ENCODE measurements at places on chromosomes 2 and 18.

DNA sequence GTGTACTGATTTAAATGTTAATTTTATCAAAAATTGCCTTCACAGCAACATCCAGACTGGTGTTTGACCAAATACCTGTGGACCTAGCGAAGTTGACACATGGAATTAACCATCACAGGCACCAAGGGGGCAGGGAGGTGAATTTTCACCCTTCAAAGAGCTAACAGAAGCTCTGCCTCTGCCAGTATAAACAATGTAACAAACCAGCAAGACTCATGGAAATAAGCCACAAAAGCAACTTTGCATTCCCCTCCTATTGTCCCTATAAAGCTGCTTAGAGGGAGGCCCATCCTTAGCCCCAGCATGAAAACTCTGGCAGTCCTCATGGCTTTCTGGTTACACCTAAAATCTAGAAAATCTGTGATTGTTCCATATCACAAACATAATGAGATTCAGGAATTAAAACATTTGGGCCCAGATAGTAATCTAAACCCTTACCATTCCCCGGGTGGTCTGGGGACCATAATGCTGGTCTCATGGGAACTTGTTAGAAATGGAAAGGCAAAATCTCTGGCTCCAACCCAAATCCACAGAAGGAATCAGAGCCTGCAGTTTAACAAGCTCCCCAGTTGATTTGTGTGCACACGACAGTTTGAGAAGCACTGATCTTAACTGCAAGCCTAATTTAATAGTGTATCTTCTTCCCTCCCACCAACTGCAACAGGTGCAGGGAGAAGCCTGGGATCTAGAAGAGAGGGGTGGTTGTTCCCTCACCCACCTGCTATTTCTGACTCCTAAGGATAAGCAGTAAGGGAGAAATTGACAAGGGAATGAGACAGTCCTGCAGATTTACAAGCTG lies 23.1 kb downstream of the SERPINB11 start:
- no peak for DNase-seq

GRCh38 chr2:79580175-79580574 lies 67.3 kb downstream of the CTNNA2 start:
- no peak for DNase-seq

DNA sequence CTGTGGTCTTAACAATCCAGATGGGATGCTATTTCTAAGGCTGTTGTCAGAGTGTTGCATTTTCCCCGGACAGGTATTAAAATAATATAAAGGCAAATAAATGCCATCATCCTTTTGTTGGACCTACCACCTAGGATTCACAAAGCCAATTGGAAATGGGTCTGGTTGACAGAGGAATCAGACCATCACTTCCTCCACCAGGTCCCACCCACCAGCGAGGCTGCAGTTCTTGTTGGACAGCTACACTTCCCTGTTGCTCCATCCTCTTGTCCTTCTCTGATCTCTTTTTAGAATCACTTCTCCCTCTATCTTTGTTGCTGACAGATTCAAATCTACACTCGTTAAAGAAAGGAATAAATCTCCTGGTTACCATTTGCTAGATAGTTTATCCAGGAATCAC lies 1.1 kb downstream of the TMEM169 start:
- peak; percentile 17 for DNase-seq

- DNase-seq = no peak
These were observed 131.9 kb downstream of the ATL2 start for GRCh38 chr2:38245114-38245641.

All from stimulated activated CD4-positive, alpha-beta T cell treated with anti-CD3 and anti-CD28 coated beads, Interleukin-4, amount 100 ng/mL, for 24 hours (primary cell).